Aorta (tissue), 5 donors: ENCODE measurements at places on chromosomes 4 and X. TPM values are rescaled to one million over a fixed set of nuclear protein-coding genes. Genes with fewer than 3 reads are reported as not detected.

- no peaks in the 10 kb centered on the region for H3K27me3 ChIP-seq
- no peaks in the 10 kb centered on the region for H3K4me1 ChIP-seq
- H3K36me3 ChIP-seq: peaks cover 3% of the 10 kb centered on the region
These were observed 1.7 kb downstream of the SPRY1 start for GRCh38 chr4:123398066-123398852.

- H3K36me3 ChIP-seq: no peaks in the 10 kb centered on the region
- H3K27ac ChIP-seq: no peak overlapping the region
- no peak overlapping the region for H3K4me3 ChIP-seq
- H3K4me1 ChIP-seq: no peaks in the 10 kb centered on the region
- no peak for DNase-seq
These were observed 1299.5 kb downstream of the FSTL5 start for GRCh38 chr4:160864253-160864652.

MAGEA10 gene
- not detected for polyA plus RNA-seq

UGT2B11 gene
- polyA plus RNA-seq: not detected
